ENCODE measurements at places on chromosomes 3 and 15.
A peak's percentile ranks its signal among the peaks of the same experiment; 100 is the strongest.

DNA sequence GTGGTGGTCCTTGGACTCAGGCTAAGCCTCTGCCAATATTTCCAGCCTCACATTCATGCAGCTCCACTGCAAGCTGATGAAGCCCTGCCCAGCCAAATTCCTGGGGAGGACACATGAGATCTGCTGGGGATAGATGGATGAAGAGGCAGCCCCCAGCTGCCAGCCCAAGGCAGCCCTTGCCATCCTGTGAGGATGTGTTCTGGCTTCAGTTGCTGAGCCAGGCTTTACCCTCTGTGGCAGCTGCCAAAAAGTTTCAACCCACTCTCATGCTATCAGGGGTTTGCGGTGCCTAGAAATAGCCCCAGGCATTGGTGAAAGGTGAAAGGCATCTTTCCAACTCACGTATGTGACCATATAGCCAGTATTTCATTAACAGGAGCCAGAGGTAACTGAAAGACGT lies 37.6 kb downstream of the C2CD4A start:
- DNase-seq: no peak

- no peak for DNase-seq
Measured at GRCh38 chr3:195255176-195255500, 15.8 kb downstream of the XXYLT1 start.

DNA sequence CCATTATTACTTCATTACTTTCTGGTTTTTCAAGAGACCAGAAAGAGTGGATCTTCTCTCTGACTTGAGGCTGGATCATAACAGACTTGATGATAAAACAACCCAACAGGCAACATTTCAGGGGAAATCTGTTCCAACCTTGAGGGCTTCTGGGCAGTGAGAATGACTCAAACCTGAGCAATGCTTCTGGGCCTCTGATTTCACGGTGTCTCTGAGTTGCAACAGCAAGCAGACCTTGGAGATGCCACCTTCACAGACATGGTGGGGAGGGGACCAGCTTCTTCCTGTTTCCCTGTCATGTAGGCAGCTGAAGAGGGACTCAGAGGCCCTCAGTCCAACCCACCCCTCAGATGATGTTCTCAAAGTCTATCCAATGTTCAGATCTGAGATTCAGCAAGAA lies 104.0 kb downstream of the ABHD5 start:
- DNase-seq: no peak

DNA sequence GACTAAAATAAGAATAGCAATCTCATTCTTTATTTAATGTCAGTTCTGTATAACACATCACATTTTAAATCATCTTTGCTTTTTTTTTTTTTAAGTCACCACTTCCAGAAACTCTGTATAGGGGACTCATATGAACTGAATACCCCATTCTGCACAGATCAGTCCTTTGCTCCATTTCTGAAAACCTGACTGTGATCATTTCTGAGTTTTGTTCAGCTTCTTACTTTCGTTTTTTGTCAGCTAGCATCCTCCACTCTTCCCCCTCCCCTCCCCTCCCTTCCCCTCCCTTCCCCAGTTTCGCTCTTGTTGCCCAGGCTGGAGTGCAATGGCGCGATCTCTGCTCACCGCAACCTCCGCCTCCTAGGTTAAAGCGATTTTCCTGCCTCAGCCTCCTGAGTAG lies 49.8 kb upstream of the SGO1 start:
- DNase-seq: no peak

DNA sequence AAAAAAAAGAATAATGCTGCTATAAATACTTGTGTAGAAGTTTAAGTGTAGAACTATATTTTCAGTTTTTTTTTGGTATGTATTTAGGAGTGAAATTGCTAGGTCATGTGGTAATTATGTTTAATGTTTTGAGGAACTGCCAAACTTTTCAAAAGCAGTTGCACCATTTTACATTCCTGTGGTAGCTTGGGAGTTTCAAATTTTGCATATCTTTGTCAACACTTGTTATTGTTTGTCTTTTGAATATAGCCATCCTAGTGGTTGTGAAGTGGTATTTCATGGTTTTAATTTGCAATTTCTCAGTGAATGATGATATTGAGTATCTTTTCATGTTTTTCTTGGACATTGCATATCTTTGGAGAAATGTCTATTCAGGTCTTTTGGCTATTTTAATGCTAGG lies 30.4 kb downstream of the SKIL start:
- no peak for DNase-seq

DNA sequence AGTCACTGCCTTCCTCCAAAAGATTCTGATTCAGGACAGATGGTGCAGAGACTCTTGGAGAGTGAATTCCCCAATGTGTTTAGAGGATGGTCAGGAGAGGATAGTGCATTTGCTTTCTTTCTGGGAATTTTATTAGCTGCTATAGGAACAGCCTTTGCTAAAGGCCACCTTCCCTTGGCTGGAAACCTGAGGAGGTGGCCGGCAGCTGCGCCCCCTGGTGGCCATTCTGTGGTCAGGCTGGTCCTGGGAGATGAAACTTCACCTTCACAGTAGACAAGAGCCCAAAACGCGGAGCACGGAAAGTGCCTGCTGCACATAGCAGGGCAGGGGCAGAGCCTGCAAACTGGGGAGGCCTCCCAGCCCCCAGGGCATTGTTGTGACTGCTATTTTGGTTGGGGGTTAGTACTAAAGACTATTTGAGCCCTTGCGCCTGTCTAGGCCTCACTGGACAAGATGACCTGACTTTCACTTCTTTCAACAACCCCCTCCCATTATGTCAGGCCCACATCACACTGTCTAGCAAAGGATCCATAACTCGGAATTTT lies 34.3 kb downstream of the SEC22C start:
- peak; percentile 47 for DNase-seq

DNA sequence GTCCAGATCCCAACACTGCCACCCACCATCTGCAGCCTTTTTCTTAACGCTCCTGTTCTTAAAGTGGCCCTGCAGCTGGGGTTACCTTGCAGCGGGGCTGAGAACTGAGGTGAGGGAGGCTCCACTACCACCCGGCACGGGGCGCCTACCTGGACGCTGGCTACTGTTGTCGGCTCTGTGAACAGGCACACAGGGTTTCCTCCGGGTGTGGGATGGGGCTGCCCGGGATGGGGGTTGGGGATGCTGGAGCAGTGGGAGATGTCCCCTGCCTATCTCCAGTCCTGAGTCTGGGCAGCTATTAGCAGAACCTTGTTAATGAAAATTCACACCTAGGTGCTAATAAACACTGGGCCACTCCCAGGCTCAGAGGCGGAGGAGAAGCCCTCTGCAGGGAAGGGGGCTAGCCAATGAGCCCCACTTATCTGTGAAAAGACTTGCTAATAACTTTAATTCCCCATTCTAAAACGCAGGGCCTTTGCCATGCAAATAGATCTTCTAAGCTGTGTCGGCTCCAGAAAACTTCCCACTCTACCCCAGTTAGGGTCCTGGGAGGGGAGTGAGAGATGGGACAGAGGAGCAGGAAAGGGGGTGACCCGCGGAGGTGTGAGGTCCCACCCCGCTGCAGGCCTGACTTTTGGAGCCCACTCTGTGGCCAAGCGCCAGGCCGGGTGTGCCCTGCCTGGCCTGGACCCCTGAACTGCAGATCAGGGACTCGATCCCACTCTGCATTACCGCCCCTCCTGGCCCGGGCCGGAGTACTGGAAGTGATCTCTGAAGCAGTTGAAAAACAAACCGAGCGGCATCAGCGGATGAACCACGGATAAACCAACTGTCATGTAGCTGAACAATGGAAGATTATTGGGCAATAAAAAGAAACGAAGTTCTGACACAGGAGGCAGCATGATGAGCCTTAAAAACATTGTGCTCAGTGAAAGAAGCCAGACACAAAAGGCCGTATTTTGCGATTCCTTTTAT lies 3.1 kb downstream of the MESP1 start:
- no peak for DNase-seq

- DNase-seq: no peak
Measured at GRCh38 chr3:38169027-38169317, 3.6 kb downstream of the OXSR1 start.

GRCh38 chr3:104549099-104549714 lies 817.5 kb upstream of the ALCAM start:
- DNase-seq: no peak

DNA sequence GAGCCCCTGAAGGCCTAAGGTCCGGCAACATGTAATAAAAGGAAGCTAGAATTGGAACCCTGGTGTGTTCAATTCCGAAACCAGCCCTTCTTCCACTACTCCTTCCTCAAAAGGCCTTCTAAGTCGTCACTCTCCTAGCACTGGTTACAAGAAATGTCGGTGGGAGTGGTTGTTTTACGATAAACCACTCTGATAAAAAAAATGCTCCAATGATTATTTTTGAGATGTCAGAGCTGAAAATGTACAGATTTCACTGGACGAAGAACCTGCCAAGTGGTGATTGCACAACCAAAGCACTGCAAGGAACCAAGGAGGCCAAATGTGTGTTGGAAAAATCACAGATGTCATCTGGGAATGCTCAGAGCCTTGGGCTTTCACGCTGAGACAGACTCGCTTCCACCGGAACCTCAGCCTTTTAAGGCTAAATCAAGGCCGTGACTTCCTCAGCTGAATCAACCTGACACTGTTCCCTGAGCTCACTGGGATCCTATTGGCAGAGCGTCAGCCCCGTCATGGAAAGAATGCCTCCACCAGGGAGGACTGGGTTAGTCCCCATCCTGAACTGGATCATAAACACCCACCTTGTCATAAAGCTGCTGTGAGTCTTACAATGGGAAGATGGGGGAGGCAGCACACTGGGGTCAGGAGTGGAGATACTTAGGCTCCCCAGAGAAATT lies 108.1 kb upstream of the THBS1 start:
- DNase-seq: no peak

DNA sequence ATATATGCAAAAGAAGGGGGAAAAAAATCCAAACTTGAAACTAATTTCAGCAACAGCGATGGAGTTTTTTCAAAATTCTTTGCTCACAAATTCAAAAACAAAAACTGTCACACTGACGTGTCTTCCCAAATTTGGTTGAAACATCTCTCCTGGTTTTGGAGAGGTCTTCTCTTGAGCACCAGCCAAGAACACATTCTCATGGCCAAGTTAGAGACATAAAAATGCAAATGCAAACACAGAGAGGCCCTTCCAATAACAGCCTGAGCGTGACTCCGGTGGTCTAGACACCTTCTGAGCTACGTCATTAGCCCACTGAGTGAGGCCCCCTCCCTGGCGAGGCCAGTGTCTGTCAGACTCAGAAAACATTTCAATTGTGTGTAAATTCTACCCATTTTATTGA lies 436.0 kb upstream of the PROK2 start:
- no peak for DNase-seq

DNA sequence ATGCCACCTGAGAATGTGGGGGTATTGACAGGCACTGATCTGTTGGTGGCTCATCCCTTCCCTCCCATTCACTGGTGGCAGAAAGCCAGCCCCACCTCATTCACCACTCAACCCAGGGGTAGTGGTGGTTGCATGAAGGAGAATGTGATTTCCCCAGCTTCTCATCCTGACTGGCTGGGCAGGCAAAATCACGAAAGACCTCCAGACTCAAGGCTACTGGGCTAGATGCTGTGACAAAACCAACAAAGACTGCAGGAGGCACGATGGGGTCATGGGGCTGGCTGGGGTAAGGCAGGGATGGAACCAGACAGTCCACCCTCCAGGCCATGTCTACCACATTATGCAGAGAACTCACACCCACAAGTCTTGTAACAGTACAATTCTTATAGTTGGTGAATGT lies 33.9 kb downstream of the FSTL1 start:
- DNase-seq: no peak

DNA sequence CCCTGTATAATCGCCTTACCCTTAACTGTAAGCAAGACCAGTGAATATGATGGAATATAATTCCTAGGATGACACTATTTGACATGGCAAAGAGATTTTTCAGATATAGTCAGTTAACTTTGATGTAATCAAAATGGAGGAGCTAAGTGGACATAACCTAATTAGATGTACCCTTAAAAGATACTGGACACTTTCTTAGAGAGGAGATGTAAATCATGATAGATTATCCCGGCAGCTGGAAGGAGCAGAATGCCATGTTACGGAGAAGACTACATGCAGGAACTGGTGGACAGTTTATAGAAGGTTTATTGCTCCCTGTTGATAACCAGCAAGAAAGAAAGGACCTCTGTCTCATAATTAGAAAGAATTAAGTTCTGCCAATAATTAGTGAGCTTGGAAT lies 1142.9 kb downstream of the SI start:
- no peak for DNase-seq

- DNase-seq: no peak
Measured at GRCh38 chr3:99627062-99627826, 11.2 kb upstream of the COL8A1 start.

DNA sequence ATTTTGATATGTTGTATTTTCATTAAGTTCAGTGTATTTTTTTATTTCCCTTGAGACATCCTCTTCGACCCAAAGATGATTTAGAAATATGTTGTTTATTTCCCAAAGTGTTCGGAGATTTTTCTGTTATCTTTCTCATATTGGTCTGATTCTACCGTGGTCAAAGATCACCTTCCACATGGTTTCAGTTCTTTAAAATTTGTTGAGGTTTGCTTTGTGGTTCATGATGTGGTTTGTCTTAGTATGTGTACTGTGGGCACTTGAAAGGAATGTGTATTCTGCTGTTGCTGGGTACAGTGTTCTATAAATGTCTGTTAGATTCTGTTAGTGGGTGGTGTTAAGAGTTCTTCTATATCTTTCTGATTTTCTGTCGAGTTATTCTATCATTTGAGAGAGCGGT lies 103.4 kb upstream of the FHIT start:
- DNase-seq: no peak

- DNase-seq: no peak
Measured at GRCh38 chr15:81286621-81287121, 37.3 kb downstream of the STARD5 start.

GRCh38 chr3:89522155-89522554 lies 414.7 kb downstream of the EPHA3 start:
- DNase-seq: no peak

- no peak for DNase-seq
Measured at GRCh38 chr3:4549896-4550295, 56.7 kb downstream of the ITPR1 start.

GRCh38 chr3:184459355-184459754 lies 79.5 kb downstream of the CHRD start:
- DNase-seq: no peak

DNA sequence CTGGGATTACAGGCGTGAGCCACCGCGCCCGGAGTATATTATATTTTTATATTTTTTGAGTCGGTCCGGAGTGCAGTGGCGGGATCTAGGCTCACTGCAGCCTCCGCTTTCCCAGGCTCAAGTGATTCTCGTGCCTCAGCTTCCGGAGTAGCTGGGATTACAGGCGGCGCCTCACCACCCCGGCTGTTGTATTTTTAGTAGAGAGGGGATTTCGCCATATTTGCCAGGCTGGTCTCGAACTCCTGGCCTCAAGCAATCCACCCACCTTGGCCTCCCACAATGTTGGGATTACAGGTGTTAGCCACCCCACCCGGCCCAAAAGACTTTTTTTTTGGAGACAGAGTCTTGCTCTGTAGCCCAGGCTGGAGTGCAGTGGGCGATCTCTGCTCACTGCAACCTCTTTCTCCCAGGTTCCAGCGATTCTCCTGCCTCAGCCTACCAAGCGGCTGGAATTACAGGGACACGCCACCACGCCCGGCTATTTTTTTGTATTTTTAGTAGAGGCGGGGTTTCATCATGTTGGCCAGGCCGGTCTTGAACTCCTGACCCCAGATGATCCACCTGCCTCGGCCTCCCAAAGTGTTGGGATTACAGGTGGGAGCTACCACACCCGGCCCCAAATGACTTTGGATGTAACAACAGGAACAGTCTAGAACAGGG lies 1.0 kb downstream of the ZNF589 start:
- no peak for DNase-seq

Data from stimulated activated CD4-positive, alpha-beta T cell treated with anti-CD3 and anti-CD28 coated beads, Interleukin-12 subunit alpha, Interleukin-12 subunit beta, amount 100 ng/mL, for 48 hours (primary cell).